ENCODE measurements at places on chromosomes 16 and 17.

DNA sequence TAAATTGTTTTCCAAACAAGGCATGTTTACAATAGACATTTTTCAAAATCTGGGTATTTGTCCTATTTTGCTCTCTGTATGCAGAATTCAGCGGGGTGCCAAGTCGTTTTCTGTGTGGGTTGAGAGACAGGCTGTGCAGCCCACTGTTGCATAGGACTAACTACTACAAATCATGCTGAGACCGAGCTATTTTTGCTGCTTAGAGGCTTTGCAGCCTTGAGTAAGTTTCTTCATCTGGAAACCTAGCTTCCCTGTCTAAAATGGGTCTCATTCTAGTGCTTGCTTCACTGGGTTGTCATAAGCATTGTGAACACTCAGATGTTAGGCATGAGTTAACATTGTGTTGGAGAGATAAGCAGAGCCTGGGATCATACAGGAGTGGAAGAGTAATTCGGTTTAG, 1.3 kb downstream of the PRPSAP2 start:
- DNase-seq = no peak

GRCh38 chr17:71500761-71501555, 619.9 kb upstream of the SOX9 start:
- DNase-seq = no peak

DNA sequence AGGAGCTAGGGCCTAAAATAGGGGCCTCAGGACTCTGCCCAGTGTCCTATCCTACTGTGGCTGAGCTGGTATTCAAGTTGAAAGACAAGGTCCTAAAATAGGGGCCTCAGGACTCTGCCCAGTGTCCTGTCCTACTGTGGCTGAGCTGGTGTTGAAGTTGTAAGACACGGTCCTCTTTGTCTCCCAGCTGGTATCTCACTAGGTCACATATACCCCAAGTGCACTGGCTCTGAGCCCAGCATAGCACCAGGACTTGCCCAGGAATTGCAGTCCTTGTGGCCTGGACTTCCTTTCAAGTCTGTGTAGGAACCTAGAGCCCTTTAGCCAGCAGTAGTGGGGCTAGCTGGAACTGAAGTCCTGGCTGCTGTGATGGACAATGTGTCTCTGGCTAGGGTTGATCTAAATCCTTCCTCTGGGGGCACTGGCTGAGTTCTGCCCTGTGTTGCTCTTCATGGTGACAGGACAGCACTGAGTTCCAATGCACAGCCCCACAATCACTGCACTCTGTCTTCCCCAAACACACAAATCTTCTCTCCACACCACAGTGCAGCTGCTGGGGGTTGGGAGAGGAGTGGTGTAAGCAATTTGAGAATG, 260.5 kb downstream of the HAPSTR1 start:
- no peak for DNase-seq

GRCh38 chr17:62791767-62792446, 16.2 kb downstream of the MARCHF10 start:
- no peak for DNase-seq

DNA sequence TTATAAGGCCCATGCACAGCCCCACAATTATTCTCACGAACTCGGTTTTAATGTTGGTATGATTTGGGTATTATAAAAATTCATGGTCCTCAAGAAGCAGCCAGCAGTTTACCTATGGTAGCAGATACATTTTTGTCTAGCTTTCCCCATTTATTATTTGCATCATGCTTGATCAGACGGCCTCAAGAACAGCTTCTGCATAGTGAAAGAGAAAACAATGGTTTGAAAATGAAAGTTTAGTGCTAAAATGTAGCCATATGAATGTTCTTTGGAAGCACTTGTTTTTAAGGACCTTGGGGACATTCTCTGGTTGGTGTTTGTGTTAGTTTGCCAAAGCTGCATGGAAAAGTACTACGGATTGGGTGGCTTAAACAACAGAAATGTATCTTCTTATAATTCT, 72.4 kb upstream of the CPHXL start:
- no peak for DNase-seq

DNA sequence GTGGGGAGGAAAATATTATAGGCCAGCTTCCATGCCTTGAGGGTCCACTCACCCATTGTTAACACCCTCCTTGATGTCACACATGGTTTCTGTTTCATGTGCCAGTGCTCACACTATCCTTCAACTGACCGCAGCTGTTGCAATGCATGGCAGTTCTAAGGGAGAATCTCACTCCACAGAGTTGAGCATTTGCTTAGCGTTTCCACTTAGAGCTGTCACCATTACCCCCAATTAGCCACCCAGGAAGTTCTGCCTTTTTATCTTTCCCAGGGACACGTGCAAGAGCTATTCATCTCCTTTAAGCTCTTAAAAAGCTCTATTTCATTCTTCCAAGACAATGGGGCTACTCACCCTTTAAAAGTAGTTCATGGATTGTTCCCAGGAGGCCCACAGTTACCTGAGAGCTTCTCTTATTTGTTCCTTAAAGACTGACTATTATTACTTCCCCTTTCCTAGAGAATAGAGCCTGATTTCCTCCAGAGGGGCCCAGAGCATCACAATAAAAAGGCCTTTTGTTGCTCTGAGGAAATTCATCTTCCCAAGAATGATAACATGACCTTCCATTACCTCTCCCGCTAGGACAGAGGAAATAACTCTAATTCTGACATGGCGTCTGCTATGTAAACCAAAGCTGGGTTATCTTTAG, 126.8 kb downstream of the CACNG3 start:
- no peak for DNase-seq

GRCh38 chr17:64209983-64210382, 53.1 kb downstream of the TEX2 start:
- no peak for DNase-seq

GRCh38 chr17:63928172-63928666, 3.9 kb downstream of the CD79B start:
- DNase-seq = no peak

DNA sequence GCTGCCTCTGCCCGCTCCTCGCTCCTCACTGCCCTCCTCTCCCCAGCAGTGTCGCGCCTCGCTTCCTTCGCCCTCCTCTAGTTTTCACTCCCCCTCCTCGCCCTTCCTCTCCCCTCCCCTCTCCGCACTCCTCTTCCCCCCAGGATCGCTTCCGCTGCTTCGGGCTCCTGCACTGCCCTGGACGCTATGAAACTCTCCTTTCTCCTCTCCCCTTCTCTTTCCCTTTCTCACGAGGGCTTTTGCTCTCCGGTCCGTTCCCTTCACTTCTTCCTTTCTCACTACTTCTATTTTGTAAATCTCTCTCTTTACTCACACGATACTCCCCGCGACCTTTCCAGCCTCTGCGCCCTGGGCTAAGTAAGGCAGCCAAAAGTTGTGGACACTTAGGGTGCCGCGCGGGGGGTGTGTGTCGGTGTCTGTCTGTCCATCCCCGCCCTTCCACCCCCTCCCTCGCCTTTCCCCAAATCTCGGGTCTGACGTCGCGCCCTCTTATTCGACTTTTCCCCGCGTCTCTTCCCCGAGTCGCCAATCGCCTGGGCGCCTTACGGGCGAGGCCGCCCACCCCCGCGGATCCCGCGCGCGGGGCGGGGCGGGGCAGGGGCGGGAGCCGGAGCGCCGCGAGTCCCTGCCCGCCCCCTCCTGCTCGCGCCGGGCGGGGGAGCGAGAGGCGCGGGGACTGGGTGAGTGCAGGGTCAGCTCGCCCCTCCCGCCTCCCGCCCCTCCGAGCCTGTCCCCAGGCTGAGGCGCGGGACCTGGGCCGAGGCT, at the start of gene IRX3:
TSS of gene IRX3 (minus strand) at position 422 of the 765 bp plus-strand sequence. CDS start 737 bp downstream, outside the sequence.
- no peak for DNase-seq

DNA sequence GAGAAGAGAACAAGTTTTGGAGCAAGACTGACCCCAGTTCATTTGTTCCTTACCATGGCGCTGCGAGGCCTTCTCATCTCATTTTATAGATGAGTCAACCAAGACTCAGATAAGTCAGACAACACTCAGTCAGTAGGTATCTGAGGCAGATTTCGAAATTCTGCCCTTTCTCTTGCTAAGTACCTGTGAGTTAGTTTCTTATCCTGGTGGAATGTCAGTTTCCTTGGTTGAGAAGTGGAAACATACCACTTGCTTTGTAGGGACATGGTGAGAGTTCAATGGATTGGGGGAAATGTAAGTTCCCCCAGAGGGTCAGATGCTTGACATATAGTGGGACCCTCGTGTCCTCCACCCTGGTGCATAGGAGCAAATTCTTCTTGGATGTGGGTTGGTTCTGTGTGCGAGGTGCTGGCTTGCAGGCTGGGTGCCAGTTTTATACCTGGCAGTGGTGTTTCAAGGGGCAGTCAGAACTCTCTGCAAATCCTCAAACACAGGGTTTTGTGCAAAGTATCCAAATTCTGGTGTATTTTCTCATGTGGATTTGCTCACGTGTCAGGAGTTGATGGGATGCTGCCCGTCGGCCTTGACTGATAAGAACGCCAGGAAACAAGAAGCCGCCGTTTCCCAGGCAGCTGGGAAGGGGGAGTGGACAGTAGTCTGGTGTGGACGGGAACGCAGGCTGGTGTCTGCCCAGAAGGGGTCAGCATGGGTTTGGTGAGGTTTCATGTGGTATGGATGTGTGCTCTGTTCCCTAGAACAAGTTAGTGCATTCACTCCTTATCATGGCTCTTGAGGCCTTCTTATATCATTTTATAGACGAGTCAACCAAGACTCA, 61.1 kb upstream of the CIBAR2 start:
- DNase-seq = no peak

Measured in CD4-positive, alpha-beta T cell treated with Interferon alpha-2 for 1 hour (primary cell).